ENCODE measurements at places on chromosomes 12 and 14. TPM values are rescaled to one million over a fixed set of nuclear protein-coding genes. Genes with fewer than 3 reads are reported as not detected.

DNA sequence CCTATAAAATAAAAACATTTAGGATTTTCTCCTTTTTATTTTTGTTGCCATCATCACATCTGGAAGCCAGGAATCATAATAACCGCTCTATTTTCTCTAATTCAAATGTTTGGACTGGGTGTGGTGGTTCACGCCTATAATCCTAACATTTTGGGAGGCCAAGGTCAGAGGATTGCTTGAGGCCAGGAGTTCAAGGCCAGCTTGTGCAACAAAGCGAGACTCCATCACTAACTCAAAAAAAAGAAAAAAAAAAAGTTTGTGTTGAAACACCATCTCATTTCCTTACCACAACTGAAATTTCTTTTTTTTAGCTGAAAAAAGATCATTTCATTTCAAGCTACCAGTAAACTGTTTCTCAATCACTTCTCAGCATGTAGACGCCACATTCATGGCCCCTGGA, 8.8 kb upstream of the BAZ1A start:
- no peak for DNase-seq

- no peak for DNase-seq
Measured at GRCh38 chr14:93195316-93195999, 10.3 kb downstream of the LYSET start.

GRCh38 chr14:56996721-56997399, 186.6 kb upstream of the OTX2 start:
- DNase-seq: no peak

- DNase-seq: peak; percentile 100
Measured at GRCh38 chr12:68686595-68687521, at the start of gene NUP107. Gene NUP107 (plus strand): TSS chr12:68686978. CDS start chr12:68687066, 88 bp downstream.

DNA sequence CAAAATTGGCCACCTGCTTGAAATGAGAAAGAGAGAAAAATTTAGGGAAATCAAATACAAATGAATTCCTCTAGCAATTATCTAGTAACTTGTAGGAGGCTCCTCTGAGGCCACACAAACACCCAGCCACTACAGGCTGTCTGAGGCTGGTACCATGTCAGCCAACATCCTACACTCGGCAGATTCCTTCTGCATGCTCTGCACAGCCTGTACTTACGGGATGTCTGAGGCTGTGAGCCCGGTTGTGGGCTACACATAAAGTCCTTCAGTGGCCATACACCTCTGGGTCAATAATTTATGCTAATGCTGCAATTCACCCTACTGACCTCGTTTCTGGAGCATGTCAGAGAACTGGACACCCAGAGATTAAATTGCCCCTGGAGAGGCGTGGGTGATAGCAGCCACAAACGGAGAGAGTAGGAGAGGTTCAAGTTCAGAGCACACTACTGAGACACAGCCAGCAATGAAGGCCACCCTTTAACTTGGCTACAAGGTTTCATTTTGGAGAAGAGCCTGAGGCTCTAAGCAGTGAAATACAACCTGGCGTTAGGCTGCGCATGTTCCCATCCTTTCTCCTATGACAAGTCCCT, 28.9 kb downstream of the WSCD2 start:
- no peak for DNase-seq

- DNase-seq: peak; percentile 88
Measured at GRCh38 chr14:61355892-61356325, 34.5 kb downstream of the PRKCH start.

DNA sequence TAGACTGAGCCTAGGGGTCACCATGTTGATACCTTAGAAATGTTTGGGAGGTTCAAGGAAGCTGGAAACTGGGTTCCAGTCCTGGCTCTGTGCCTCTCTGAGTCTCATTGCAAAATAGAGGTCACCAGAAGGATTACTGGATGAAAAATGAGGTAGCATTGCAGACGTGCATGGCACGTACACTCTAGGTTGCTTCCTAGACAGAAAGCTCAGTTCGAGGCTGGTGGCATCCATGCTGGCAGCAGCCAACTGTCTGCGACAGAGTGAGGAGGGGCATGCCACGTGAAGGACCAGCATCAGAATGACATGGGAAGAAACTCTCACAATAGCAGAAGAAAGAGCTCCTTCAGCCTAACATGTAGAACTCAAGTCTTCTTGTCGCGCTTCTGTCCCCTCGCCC, 4.6 kb upstream of the CYP46A1 start:
- no peak for DNase-seq

DNA sequence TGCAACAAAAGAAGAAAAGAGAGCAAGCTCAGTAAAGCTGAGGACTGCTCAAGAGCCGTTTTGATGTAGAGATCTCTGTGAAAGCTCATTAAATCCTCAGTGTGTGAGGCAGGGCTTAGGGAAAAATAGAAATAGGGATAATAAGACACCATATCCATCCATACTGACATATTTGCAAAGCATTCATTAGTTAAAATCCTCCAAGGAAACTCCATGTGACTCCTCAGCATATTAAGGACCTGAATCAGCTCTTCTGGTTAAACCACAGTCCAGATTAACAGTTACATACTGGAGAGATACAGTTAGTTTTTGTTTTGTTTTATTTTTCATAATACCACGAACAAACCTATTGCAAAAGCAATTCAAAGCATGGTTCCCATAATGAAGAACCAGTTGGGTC, 288.2 kb downstream of the PAWR start:
- no peak for DNase-seq

GRCh38 chr12:92002673-92003382, 142.8 kb downstream of the BTG1 start:
- DNase-seq: no peak

DNA sequence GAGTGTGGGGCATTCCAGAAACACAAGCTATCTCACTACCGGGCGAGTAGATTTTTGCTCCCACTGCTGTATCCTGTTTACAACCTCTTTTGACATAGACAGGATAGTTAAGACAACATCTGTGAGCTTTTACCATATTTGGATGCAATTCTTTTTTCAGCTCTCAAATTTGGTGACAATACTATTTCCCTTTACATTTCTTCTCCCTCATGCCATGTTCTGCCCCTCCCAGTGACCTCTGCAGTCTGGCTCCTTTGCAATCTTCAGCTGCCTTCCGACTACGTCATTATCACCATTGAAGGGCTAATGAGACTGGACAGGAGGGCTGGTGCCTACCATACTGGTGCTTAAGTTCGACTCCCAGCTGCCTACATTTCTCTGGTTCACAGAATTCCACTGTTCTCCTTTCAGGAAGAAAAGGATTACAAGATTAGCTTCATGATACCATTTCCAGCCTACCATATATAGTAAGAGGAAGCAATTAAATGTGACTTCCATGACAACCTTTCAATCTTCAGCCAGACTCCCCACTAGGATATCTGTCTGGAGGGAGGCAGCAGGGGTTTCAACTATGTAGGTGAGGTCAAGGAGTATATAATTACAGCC, 251.6 kb downstream of the PHLDA1 start:
- DNase-seq: no peak

- DNase-seq: no peak
Measured at GRCh38 chr12:128339126-128339520, 72.2 kb downstream of the TMEM132C start.

DNA sequence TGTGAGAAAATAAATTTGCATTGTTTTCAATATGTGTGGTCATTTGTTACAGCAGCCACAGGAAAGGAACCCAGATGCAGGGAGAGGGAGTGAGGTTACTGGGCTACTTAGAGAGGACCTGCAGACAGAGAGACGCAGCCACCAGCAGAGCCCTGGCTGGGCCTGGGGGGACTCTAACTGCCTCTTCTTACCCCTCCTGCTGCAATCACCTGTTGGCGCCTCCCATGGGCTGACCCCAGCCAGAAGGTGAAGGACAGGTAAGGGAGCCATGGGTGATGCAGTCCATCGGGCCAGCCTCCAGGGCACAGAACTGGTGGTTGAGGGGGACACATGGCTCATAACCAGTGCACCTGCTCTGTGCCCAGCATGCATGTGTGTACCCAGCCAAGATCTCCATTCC, 15.8 kb upstream of the RBM19 start:
- DNase-seq: no peak

DNA sequence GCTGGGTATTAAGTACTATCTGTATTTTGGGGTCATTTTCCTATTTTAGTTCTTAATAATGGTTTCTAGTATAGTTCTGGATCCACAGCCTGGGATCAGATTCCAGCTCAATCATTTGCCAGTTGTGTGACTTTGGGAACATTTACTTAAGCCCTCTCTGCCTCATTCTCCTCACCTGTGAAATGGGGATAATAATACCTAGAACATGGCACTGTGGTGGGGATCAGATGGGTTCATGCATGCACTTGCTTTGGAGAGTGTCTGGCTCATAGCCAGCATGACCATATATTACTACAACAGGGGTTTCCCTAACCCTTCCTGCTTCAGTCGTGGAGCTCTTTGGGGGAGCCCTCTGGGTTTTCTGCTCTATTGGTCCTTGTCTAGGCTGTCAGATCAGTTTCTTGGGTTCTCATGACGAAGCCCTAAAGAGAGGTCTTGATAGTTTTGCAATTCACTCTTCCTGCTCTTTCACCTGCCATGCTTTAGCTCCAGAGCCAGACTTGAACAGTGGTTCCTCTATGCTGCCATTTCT, 34.1 kb upstream of the SMOC1 start:
- DNase-seq: no peak

- peak; percentile 15 for DNase-seq
Measured at GRCh38 chr14:39376667-39377403, 55.4 kb downstream of the FBXO33 start.

GRCh38 chr14:55713486-55713885, 133.5 kb downstream of the KTN1 start:
- DNase-seq: no peak

DNA sequence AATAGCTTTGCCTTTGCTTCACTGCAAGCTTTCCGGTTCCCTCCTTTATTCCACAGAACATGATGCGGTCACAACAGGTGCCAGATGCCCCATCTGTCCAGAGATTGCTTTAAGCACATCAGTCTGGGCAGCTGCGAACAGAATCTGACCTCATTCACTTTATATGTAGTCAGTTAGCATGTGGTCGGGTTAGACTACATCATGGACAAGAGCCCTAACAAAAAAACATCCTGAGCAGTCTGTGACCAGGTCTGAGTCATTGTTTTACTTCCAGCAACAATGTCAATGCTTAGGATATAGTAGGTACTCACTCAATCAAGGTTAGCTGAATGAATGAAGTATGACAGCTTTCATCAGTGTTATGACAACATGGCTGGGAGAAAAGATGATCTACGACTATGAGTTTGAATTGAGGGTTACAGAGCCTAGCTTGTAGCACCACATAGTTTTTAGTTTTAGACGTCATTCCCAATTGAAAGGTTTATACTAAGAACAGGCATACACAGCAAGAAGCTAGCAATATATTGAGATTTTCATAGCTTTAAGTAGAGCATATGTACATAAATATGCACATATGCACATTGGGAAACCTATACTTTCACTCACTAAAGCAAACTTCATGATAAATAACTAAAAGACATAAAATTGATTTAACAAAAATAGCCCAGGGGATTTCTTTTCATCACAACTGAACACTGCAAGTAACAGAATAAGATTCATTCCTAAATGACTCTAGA, 64.2 kb upstream of the TMCC3 start:
- DNase-seq: peak; percentile 84

DNA sequence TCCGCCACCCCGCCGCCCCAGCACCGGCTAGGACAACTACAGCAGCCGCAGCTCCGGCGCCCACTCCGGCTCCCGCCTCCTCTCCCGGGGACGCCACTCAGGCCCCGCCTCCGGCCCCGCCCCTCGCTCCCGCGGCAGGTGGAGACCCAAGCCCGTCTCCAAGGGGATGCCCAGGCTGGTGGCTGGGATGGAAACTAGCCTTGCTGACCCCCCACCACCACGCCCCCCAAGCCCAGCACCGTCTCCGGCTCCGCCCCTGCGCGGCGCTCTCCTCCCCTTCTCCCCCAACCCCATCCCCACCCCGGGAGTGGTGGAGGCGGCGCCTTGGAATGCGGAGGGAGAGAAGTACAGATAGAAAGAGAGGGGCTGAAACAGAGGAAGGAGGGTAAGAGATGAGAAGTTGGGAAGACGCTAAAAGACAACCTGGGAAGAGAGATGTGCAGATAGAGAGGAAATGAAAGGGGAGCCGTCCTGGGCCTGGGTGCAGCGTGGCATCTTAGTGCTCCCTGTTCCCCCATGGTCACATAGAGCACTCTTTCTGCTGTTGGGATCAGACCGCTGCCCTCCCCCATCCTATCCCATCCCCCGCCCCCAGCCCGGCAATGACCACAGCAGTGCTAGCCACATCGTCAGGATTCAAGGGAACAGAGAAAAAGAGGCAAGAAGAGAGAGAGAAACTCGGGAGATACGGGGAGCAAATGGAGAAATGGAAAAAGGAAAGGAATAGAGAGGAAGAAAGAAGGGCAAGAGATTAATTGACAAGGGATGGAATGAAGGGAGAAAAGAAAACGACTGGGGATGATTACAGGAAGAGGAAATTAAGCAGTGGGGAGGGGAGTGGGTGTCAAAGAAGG, at the start of gene ITGA7:
TSS of gene ITGA7 (minus strand) at position 64 of the 854 bp plus-strand sequence. CDS start 222 bp downstream, outside the sequence.
- peak; percentile 62 for DNase-seq

DNA sequence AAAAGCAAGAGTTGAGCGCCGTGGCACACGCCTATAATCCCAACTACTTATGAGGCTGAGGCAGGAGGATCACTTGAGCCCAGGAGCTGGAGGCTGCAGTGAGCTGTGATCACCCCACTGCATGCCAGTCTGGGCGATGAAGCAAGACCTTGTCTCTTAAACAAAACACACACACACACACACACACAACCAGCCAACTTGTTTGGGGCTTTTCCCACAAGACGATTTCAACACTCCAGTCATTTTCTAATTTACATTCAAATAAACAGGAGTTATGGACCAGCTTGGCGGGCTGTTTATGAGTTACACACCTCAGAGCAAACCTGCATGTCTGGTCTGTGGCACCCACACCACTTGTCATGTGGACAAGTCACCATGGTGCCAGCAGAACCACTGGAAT, 6.7 kb downstream of the GLTP start:
- DNase-seq: no peak

DNA sequence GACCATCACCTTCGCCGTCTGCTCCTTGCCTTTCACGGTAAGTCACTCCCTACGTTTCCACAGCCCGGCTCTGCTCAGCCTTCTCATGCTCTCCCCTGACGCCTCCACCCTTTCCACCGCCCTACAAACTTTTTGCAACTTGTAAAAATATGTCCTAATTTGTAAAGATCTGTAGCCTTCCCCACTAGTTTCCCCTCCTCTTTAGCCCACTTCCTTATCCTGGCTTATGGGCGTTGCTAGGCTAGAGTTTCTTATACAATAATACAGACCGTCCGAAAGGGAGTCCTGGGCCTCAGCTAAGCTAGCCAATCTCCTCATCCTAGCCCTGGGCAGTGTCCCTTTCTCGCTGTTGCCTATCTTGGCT, 1.2 kb downstream of the PTGER2 start:
- DNase-seq: no peak

Gene C12orf50
- not detected for total RNA-seq

Gene GPHN
- 21.9 TPM for total RNA-seq

Gene TBC1D30
- 11.8 TPM for total RNA-seq

Gene SOX5
- 2.0 TPM for total RNA-seq

Gene LRRC43
- total RNA-seq: not detected

Gene GPR137C
- total RNA-seq: 5.8 TPM

Gene RNASE3
- total RNA-seq: not detected

Gene SLC6A12
- 3.4 TPM for total RNA-seq

Gene TAS2R42
- not detected for total RNA-seq

Gene WNT5B
- 58.7 TPM for total RNA-seq

Gene OAS3
- 35.4 TPM for total RNA-seq

Gene DGLUCY
- 28.8 TPM for total RNA-seq

Gene ZNF219
- 13.4 TPM for total RNA-seq

Gene GALNT6
- 4.3 TPM for total RNA-seq
